Mesothelial cell of epicardium (in vitro differentiated cells): ENCODE measurements at places on chromosomes 2 and 18. TPM values are rescaled to one million over a fixed set of nuclear protein-coding genes. Genes with fewer than 3 reads are reported as not detected.

The PLGLB1 gene
- 8.4 to 9.3 TPM (median 8.8 TPM) in 3 replicates for total RNA-seq

The RAB6C gene
- total RNA-seq: 0.16 to 0.18 TPM in 2 of 3 replicates, not detected in the other

DNA sequence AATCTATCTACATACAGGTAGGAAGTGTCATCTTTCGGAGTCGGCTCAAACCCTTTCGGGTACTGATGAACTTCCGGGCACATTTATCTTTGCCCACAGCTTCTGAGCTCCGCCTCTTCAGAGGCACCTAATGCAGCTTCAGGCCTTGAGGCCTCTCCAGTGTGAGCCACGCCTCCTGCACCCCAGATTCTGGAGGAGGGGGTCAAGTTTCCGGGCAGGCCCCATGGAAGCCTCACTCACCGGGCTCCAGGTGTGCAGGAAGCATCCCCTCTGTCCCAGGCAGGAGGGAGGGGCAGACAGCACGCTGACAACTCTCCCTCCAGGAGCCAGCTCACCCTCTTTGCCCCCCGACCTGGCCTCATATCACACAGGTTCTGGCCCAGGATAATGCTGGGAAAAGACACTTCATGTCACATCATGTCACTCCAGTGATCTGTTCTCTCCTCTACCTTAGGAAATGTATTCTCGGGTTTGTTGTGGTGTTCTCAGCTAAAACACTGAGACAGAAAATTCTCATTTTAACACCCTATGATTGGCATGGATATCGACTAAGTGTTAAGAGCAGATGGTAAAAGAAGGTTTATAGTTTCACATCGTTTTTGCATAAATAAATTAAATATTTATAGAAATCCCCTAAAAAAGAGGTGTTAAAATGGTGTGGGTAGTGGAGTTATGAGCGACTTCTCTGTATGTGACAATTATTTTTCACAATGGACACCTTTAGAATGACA, 46.2 kb upstream of the COPS8 start:
- DNase-seq: no peak
- peaks cover 38% of the 10 kb centered on the region for H3K4me1 ChIP-seq
- no peak overlapping the region for H3K27ac ChIP-seq
- no peak overlapping the region for H3K4me3 ChIP-seq
- H3K27me3 ChIP-seq: no peaks in the 10 kb centered on the region

DNA sequence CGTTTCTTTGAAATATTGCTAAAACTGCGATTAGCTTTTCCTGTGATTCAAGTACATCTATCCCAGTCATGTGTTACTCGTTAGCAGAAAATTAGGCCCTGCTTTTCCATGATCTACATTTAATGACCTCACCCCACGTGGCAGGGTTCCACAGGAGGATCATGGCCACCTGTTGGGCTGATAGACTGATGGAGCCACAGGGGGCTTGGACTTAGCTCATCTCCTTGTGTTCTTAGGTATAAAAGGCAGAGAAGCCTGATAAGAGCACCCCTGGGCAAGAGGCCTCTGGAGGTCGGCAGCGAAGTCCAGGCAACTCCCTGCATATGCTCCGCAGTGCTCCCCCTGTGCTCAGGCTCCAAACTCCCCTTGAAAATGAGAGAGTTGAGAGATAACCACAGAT, 12.9 kb downstream of the FZD7 start:
- no peaks in the 10 kb centered on the region for H3K27me3 ChIP-seq
- no peak for DNase-seq
- peak overlapping the region; percentile 7 for H3K27ac ChIP-seq
- peaks cover 25% of the 10 kb centered on the region for H3K4me1 ChIP-seq
- no peak overlapping the region for H3K4me3 ChIP-seq
- no peaks in the 10 kb centered on the region for H3K36me3 ChIP-seq

DNA sequence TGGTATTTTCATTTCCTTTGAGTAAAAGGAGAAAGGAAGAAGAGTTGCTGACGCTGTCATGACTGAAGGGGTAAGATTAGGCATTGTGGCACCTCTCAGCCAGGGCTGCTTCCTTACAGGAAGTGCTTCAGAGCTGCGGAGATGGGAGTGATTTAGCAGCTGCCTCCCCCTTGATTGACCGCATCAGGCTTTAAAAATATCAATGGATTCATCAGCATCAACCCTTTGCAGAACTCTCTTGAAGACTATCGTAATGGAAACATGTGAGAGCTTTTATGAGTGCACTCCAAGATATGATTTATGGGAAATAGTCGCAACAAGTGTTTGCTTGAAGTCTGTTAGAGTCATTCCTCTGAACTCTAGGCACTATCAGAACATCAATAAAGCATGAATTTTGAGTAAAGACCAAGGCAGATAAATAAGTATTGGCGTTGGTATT, 141.1 kb downstream of the CSRNP3 start:
- no peak overlapping the region for H3K4me3 ChIP-seq
- no peak for DNase-seq
- peaks cover 29% of the 10 kb centered on the region for H3K36me3 ChIP-seq
- peak overlapping the region; percentile 82 for H3K27ac ChIP-seq
- H3K27me3 ChIP-seq: no peaks in the 10 kb centered on the region

- DNase-seq: no peak
- no peaks in the 10 kb centered on the region for H3K36me3 ChIP-seq
- H3K4me1 ChIP-seq: no peaks in the 10 kb centered on the region
- H3K27ac ChIP-seq: no peak overlapping the region
Observed at GRCh38 chr2:134669731-134670669, 48.8 kb downstream of the TMEM163 start.
